Progenitor cell of endocrine pancreas (in vitro differentiated cells): ENCODE measurements at places on chromosomes 5 and 9. TPM values are rescaled to one million over a fixed set of nuclear protein-coding genes. Genes with fewer than 3 reads are reported as not detected.

GRCh38 chr9:32067261-32067660 lies 317.2 kb upstream of the ACO1 start:
- H3K27ac ChIP-seq, result no peak overlapping the region
- H3K36me3 ChIP-seq, result no peaks in the 10 kb centered on the region
- peaks cover 3% of the 10 kb centered on the region for H3K27me3 ChIP-seq
- DNase-seq, result no peak

GRCh38 chr5:4027088-4027734 lies 431.6 kb downstream of the IRX1 start:
- H3K27ac ChIP-seq, result no peak overlapping the region
- DNase-seq, result no peak
- H3K36me3 ChIP-seq, result no peaks in the 10 kb centered on the region
- no peaks in the 10 kb centered on the region for H3K27me3 ChIP-seq
- H3K4me1 ChIP-seq, result peaks cover 7% of the 10 kb centered on the region

The LHX2 gene
- 0.24 TPM in 1 of 2 replicates, not detected in the other for total RNA-seq

The KIF3A gene
- total RNA-seq, result 33.1 and 33.6 TPM in 2 replicates

GRCh38 chr9:27333241-27334052 lies 36.5 kb upstream of the EQTN start:
- peaks cover 8% of the 10 kb centered on the region for H3K4me1 ChIP-seq
- peak overlapping the region; percentile 69 for H3K27ac ChIP-seq
- DNase-seq, result peak; percentile 49
- peaks cover 3% of the 10 kb centered on the region for H3K36me3 ChIP-seq

GRCh38 chr5:61551637-61552313 lies 219.7 kb downstream of the ZSWIM6 start:
- H3K27me3 ChIP-seq, result no peaks in the 10 kb centered on the region
- H3K4me1 ChIP-seq, result no peaks in the 10 kb centered on the region
- H3K36me3 ChIP-seq, result peaks cover 9% of the 10 kb centered on the region

The UHRF2 gene
- 88.6 and 89.9 TPM in 2 replicates for total RNA-seq

- DNase-seq, result no peak
- no peak overlapping the region for H3K27ac ChIP-seq
These were observed 17.0 kb upstream of the FIBCD1 start for GRCh38 chr9:130955947-130956621.

DNA sequence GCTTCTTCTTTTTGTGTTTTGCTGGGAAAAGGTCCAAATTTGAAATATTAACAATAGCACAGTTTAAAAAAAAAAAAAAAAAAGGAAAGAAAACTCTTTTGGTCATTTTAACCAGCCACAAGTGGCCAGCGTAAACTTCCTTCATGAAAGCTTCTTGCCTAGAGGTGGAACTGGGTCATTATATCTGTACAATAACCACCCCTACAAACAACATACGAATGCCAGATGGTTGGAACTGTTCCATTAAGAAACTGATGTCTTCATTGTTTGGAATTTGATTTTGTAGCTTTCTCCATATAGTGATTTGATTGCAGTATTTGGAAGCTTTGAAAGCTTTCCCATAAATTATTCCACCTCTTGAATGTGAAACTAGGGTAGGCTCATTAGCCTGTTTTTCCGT lies 18.3 kb upstream of the LPAR1 start:
- H3K27ac ChIP-seq, result no peak overlapping the region
- no peaks in the 10 kb centered on the region for H3K36me3 ChIP-seq
- no peaks in the 10 kb centered on the region for H3K27me3 ChIP-seq
- no peak overlapping the region for H3K4me3 ChIP-seq
- no peaks in the 10 kb centered on the region for H3K4me1 ChIP-seq
- no peak for DNase-seq

DNA sequence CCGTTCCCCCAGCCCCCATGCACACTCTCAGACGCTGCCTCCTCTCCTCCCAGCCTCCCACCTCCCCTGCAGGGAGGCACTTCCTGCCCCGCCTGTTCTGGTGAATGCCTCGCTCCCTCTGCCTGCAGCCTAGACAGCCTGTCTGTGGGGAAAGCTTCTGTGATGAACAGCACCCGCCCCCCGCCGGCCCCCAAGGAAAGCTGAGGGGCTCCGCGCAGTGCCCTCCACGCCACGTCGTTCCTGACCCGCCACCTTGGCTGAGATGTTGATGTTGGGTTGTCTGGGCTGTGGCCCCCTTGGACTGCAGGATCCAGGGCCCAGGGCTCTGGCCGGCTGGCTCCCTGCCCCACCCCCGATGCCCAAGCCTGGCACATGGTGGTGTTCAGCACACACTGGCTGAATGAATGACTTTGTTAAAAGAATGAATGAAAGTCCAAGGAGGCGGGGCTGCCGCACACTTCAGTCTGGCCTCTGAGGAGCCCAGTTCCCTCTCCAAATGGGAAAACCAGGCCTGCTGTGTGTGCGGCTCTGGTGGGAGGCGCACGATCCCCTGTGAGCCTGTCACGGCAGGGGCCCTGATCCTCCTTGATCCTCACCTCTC lies 2.1 kb upstream of the MYMK start:
- H3K27ac ChIP-seq, result no peak overlapping the region
- no peaks in the 10 kb centered on the region for H3K36me3 ChIP-seq
- peaks cover 7% of the 10 kb centered on the region for H3K4me1 ChIP-seq
- H3K27me3 ChIP-seq, result peaks cover 41% of the 10 kb centered on the region
- no peak overlapping the region for H3K4me3 ChIP-seq
- no peak for DNase-seq

- no peaks in the 10 kb centered on the region for H3K4me1 ChIP-seq
- no peak overlapping the region for H3K4me3 ChIP-seq
- no peaks in the 10 kb centered on the region for H3K36me3 ChIP-seq
These were observed 44.1 kb upstream of the FOXE1 start for GRCh38 chr9:97808972-97809371.

- no peak overlapping the region for H3K27ac ChIP-seq
- H3K36me3 ChIP-seq, result no peaks in the 10 kb centered on the region
These were observed 263.9 kb downstream of the CHSY3 start for GRCh38 chr5:130168211-130168610.

- no peaks in the 10 kb centered on the region for H3K27me3 ChIP-seq
- peak overlapping the region; percentile 5 for H3K27ac ChIP-seq
- peaks cover 5% of the 10 kb centered on the region for H3K4me1 ChIP-seq
- H3K36me3 ChIP-seq, result peaks cover 5% of the 10 kb centered on the region
- no peak overlapping the region for H3K4me3 ChIP-seq
These were observed 1.8 kb downstream of the CAVIN4 start for GRCh38 chr9:100579665-100580064.

DNA sequence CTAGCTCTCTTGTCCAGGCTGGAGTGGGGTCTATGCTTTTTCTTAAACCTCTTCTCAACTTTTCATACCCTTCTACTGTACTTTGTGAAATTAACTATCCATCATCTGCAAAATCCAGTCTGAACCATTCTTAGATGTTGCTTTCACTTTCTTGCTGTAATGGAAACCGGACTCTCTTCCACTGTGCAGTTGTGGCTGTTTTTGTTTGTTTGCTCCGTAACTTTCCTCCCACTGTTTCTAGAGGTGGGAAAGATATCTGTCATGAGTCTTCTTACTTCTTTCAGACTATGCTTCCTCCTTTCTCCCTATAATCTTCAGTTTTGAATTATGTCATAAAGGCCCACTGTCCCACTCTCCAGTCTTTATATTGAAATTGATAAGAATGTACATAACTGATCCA lies 6.5 kb downstream of the TNPO1 start:
- peaks cover 21% of the 10 kb centered on the region for H3K4me1 ChIP-seq
- H3K4me3 ChIP-seq, result no peak overlapping the region
- H3K27me3 ChIP-seq, result no peaks in the 10 kb centered on the region

The POU5F2 gene
- total RNA-seq, result 0.96 and 1.1 TPM in 2 replicates

GRCh38 chr5:134547066-134547465 lies 21.6 kb downstream of the JADE2 start:
- no peak for DNase-seq
- no peak overlapping the region for H3K27ac ChIP-seq
- H3K4me3 ChIP-seq, result no peak overlapping the region
- no peaks in the 10 kb centered on the region for H3K36me3 ChIP-seq
- no peaks in the 10 kb centered on the region for H3K27me3 ChIP-seq

The MYO10 gene
- 81.6 and 88.0 TPM in 2 replicates for total RNA-seq

The ARL14EPL gene
- total RNA-seq, result not detected in 2 replicates

- peaks cover 66% of the 10 kb centered on the region for H3K27me3 ChIP-seq
- H3K36me3 ChIP-seq, result no peaks in the 10 kb centered on the region
- peak within 1 kb of the TSS; percentile 75 for H3K4me3 ChIP-seq
- peak; percentile 55 for DNase-seq
- H3K27ac ChIP-seq, result peak within 1 kb of the TSS; percentile 54
- peaks cover 12% of the 10 kb centered on the region for H3K4me1 ChIP-seq
These were observed at the start of gene DPYSL3 for GRCh38 chr5:147509710-147510651. DPYSL3 (minus strand) TSS chr5:147510068; CDS start chr5:147509858, 210 bp downstream.

The JMY gene
- total RNA-seq, result 13.9 and 15.0 TPM in 2 replicates

GRCh38 chr9:94139672-94140417 lies 55.6 kb downstream of the PTPDC1 start:
- DNase-seq, result no peak
- H3K27me3 ChIP-seq, result no peaks in the 10 kb centered on the region
- no peaks in the 10 kb centered on the region for H3K36me3 ChIP-seq
- H3K27ac ChIP-seq, result no peak overlapping the region

- H3K4me1 ChIP-seq, result no peaks in the 10 kb centered on the region
- DNase-seq, result no peak
- no peaks in the 10 kb centered on the region for H3K36me3 ChIP-seq
- H3K4me3 ChIP-seq, result no peak overlapping the region
These were observed 1043.4 kb upstream of the CDH10 start for GRCh38 chr5:25688156-25688555.

The KIAA0825 gene
- total RNA-seq, result 5.8 and 6.3 TPM in 2 replicates

DNA sequence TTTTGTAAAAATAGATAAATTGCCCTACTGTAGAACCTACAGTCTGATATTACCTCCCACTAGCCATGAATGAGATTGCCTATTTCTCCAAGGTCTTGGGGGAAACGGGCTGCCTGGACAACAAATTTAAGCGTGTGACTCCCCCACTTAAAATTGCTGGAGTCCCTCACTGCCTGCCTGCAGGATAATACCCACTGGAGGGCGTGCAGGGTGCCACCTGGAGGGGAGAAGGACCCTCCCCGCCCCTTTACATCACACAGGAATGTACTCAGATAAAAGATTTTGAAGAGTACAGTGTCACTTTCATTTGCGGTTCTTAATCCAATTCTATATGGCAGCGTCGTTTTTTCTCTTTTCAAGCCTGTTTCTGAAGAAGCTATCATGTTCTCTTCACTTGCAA lies 6.2 kb upstream of the TRIM7 start:
- no peaks in the 10 kb centered on the region for H3K36me3 ChIP-seq
- H3K27ac ChIP-seq, result no peak overlapping the region
- no peak overlapping the region for H3K4me3 ChIP-seq
- peaks cover 53% of the 10 kb centered on the region for H3K27me3 ChIP-seq
- peaks cover 6% of the 10 kb centered on the region for H3K4me1 ChIP-seq

The LECT2 gene
- not detected in 2 replicates for total RNA-seq

The RNF180 gene
- 10.9 and 11.2 TPM in 2 replicates for total RNA-seq

DNA sequence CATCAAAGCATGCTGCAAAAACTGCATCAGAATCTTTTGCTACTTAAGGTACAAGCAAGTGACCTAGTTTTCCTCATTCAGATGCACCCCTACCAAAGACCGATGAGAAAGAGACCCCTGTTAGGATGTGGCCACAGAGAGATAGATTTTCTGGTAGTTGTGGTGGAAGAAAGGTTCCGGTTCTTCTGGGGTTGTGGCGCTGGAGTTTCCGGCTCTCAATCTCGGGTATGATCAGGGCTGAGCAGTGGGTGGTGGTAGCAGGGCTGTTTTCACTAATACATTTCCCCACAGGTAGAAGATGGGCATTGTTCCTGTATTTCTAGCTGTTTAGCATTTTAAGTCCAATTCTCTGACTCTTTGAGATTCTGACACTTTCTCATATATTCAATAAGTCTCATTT lies 58.4 kb downstream of the PCSK1 start:
- no peak for DNase-seq
- no peaks in the 10 kb centered on the region for H3K4me1 ChIP-seq
- no peaks in the 10 kb centered on the region for H3K36me3 ChIP-seq
- H3K4me3 ChIP-seq, result no peak overlapping the region

GRCh38 chr5:135393229-135393628 lies 5.8 kb downstream of the MACROH2A1 start:
- peaks cover 5% of the 10 kb centered on the region for H3K36me3 ChIP-seq
- peaks cover 64% of the 10 kb centered on the region for H3K4me1 ChIP-seq
- H3K27ac ChIP-seq, result no peak overlapping the region
- no peak overlapping the region for H3K4me3 ChIP-seq

The WASHC1 gene
- 25.4 and 26.1 TPM in 2 replicates for total RNA-seq

The ATP10B gene
- total RNA-seq, result 1.6 and 1.7 TPM in 2 replicates

The PCDHB10 gene
- total RNA-seq, result 5.5 and 7.2 TPM in 2 replicates

The S100Z gene
- 1.2 and 1.7 TPM in 2 replicates for total RNA-seq

- H3K27me3 ChIP-seq, result no peaks in the 10 kb centered on the region
- H3K36me3 ChIP-seq, result peaks cover 5% of the 10 kb centered on the region
- no peak overlapping the region for H3K27ac ChIP-seq
- H3K4me3 ChIP-seq, result no peak overlapping the region
These were observed 285.1 kb upstream of the DAP start for GRCh38 chr5:11046160-11046559.

The OTULINL gene
- 35.5 and 36.3 TPM in 2 replicates for total RNA-seq

The TAS2R1 gene
- 0.22 TPM in 1 of 2 replicates, not detected in the other for total RNA-seq

The TMC1 gene
- not detected in 2 replicates for total RNA-seq

DNA sequence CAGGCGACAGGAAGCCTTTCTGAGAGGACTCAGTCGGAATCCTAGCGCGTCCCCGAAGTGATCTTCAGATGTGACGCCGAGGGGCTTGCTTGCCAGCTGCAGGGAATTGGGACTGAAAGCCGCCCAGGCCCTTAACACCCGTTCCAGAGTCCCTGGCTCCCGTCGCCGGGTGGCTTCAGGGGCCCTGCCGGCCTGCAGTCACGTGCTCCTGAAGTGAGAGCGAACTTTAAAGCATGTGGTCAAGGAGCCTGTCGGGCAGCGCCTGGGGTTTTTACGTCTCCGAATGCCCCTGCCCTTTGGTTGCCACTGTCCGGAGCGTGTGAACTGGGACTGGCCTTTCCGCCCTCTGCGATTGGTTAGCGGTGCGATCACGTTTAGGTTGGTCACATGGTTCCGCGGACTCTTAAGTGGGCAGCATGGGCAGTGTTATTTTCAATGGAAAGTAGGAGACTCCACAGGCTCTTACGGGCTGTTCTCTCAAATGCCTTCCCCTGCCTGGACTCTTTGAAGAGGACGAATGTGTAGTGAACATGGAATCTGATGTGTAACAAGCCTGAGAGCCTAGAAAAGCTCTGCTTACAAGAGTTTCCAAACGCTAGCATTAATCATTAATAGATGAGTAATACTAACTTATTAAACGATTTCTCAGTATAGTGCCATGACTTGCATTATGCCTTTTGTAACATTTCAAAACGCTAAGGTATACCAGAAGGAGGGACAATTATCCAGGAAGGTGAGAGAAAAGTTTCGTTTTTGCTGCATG lies 1.9 kb downstream of the VLDLR start:
- DNase-seq, result peak; percentile 23
- peaks cover 2% of the 10 kb centered on the region for H3K4me1 ChIP-seq
- no peaks in the 10 kb centered on the region for H3K36me3 ChIP-seq
- peaks cover 76% of the 10 kb centered on the region for H3K27me3 ChIP-seq

The NKD2 gene
- 23.9 and 28.3 TPM in 2 replicates for total RNA-seq

- no peaks in the 10 kb centered on the region for H3K36me3 ChIP-seq
- H3K27ac ChIP-seq, result no peak overlapping the region
- H3K27me3 ChIP-seq, result no peaks in the 10 kb centered on the region
- H3K4me3 ChIP-seq, result no peak overlapping the region
- H3K4me1 ChIP-seq, result peaks cover 7% of the 10 kb centered on the region
- no peak for DNase-seq
These were observed 41.3 kb upstream of the MAST4 start for GRCh38 chr5:66554884-66555283.

- H3K27me3 ChIP-seq, result peaks cover 7% of the 10 kb centered on the region
- no peak overlapping the region for H3K27ac ChIP-seq
- H3K36me3 ChIP-seq, result no peaks in the 10 kb centered on the region
- DNase-seq, result no peak
These were observed 61.0 kb upstream of the FER start for GRCh38 chr5:108686676-108687075.
